ENCODE measurements at places on chromosomes 5 and 9. TPM values are rescaled to one million over a fixed set of nuclear protein-coding genes. Genes with fewer than 3 reads are reported as not detected.

DNA sequence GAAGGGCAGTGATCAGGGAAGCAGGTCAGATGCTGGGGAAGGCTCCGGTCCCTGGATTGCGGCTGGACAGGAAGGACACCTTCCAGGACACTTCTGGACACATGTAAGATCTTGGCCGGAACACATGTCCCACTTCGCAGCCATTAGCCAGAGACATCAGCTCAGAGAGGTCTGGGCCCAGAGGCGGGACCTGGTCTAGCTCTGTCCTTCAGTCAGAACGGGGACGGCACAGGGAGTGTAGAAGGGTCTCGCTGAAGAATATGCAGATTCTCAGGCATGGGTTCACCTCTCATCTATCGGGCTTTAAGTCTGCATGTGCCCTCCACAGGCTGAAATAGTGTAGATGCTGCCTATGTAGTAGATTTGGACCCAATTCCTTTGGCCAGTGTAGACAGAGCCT is 73.3 kb downstream of the NTNG2 start:
- H3K36me3 ChIP-seq = no peaks in the 10 kb centered on the region
- H3K27ac ChIP-seq = no peak overlapping the region
- peaks cover 31% of the 10 kb centered on the region for H3K27me3 ChIP-seq
- no peak overlapping the region for H3K4me3 ChIP-seq
- DNase-seq = no peak
- no peaks in the 10 kb centered on the region for H3K4me1 ChIP-seq

DNA sequence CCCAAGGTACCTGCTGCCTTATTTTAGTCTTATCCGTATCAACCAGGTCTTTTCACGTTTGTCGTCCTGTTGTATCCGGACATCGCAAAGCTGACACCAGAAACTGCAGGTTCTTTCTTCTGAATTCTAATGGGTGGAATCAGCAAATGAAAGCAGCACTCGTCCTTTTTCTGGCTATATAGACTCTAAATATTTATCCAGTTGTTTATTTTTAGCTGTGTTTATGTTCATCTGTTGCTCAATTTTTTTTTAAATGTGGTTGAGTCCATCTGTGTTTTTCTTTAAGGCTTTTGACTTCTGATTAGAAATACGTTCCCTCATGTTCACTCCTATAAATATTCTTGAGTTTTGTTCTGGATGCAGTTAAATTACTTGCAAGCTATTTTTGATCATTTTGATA is 831.7 kb downstream of the MTRR start:
- no peaks in the 10 kb centered on the region for H3K36me3 ChIP-seq
- DNase-seq = no peak
- H3K27me3 ChIP-seq = no peaks in the 10 kb centered on the region

DNA sequence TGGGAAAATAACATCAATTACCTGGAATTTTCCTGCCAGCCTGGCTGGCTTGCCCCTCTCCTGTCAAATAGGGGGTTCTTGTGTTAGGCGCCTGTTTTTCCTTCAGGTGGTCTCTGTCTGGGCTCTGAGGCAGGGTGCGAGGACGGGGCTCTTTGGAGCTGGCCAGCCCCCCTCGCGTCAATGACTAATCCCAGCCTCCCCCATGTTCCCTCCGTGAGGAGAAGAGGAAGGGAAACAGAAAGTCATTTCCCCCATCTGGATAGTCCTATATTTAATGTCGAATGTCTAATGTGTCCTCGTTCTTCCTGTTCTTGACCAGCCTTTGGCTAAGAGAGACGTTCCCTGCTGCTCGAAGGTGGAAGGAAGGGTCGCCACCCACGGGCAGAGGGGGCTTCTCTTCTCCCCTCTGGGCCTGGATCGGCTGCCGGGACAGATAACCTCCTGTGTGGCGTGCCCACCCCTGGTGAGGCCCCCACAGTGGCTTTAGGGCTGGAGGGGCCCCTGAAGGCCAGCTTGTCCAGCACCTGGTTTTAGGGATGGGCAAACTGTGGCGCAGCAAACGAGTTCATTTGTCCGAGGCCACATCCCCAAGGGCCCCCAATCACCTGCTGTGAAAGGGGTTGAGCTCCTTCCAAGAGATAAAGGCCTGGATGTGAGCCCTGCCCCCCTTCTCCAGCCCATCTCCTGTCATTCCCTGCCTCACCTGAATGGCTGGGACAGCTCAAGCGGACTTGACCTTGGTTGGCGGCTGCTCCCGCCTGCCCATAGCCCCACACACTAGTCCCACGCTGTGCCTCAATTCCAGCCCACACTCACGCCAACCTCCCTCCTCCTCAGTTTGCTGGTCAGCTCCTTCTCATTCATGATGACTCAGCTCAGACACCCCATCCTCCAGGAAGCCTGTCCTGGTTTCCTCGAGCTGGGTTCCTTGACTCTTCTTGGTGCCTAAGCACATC is 35.9 kb upstream of the UNC5A start:
- peaks cover 23% of the 10 kb centered on the region for H3K27me3 ChIP-seq
- DNase-seq = no peak
- no peak overlapping the region for H3K4me3 ChIP-seq
- no peak overlapping the region for H3K27ac ChIP-seq
- H3K36me3 ChIP-seq = no peaks in the 10 kb centered on the region

Gene SCGB3A2
- 0.82 TPM for total RNA-seq

- H3K27me3 ChIP-seq = no peaks in the 10 kb centered on the region
- no peaks in the 10 kb centered on the region for H3K4me1 ChIP-seq
- peaks cover 5% of the 10 kb centered on the region for H3K36me3 ChIP-seq
- no peak overlapping the region for H3K27ac ChIP-seq
- H3K4me3 ChIP-seq = no peak overlapping the region
- DNase-seq = no peak
Observed at GRCh38 chr5:644509-644908, 32.4 kb downstream of the CEP72 start.

Measured in astrocyte (in vitro differentiated cells and primary cell).